ENCODE measurements at places on chromosomes 11 and 22.

- DNase-seq = no peak
These were observed 83.7 kb downstream of the IGLL1 start for GRCh38 chr22:23496445-23496833.

DNA sequence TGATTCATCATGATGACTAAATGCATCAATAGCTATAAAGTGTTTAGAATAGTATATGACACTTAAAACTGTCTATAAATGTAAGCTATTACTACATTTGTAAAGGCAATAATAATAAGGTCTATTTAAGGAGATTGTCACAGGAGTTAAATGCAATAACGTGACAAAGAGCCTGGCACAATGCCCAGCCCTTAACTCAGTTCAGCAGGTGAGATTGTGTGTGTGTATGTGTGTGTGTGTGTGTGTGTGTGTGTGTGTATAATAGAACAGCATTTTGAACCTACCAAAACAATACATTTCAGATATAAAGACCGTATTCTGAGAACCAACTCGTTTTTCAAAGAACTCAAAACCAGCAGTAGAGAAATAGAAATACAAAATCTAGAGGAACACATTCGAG lies 177.5 kb downstream of the MYO18B start:
- no peak for DNase-seq

DNA sequence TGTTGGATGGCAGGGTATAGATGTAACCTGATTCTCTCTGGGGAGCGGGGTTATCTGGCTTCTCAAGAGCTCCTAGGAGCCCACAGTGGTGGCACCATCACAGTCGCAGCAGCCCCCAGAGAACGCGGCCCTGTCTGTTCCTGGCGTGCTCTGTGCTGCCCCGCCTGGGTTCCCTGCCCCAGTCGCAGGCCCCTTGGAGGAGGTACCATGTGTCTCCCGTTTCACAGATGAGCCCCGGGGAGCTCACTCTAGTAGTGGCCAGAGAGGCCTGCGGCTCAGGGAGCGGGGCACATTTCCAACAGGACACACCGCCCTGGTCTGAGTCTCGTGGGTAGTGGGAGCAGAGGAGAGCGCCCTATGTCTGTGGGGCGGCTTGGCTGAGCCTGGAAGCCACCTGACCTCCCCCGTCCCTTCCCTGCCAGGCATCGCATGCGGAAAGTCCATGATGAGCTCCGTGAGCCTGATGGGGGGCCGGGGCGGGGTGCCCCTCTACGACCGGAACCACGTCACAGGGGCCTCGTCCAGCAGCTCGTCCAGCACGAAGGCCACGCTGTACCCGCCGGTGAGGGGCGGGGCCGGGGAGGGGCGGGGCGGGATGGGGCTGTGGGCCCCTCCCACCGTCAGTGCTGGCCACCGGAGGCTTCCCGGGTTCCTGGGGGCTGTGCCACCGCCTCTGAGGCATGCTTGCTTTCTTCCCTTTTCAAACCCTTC lies 21.0 kb upstream of the PPP6R3 start:
- no peak for DNase-seq

DNA sequence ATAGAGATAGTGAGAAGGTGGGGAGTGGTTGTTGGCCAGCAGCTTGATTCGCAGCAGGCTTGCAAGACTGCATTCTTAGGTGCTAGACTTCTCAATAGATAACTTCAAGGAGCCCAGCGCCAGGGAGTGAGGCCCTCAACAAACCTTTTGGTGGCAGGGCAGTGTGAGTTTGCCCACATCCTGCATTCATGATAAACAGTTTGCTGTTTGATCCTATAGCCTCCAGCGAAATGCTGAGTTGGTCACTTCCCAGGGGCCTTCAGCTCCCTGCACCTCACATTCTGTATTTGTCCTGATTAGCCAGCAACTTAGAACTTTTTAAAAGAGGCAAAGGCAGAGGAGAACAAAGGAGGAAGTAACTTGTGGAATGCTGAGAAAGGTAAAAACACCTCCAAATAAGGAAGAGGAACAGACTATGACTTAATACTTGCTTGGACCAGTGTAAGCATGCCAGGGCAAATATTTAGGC lies 25.1 kb downstream of the OR10A6 start:
- no peak for DNase-seq

GRCh38 chr11:12842933-12843636 lies 166.0 kb upstream of the RASSF10 start:
- DNase-seq = no peak

GRCh38 chr11:129973068-129973467 lies 29.6 kb downstream of the PRDM10 start:
- no peak for DNase-seq

GRCh38 chr22:49705216-49705971 lies 122.3 kb downstream of the BRD1 start:
- DNase-seq = no peak

GRCh38 chr11:24872186-24872585 lies 375.3 kb downstream of the LUZP2 start:
- DNase-seq = no peak

GRCh38 chr11:61828379-61828628 lies 204 bp downstream of the FADS2 start:
- DNase-seq = no peak

DNA sequence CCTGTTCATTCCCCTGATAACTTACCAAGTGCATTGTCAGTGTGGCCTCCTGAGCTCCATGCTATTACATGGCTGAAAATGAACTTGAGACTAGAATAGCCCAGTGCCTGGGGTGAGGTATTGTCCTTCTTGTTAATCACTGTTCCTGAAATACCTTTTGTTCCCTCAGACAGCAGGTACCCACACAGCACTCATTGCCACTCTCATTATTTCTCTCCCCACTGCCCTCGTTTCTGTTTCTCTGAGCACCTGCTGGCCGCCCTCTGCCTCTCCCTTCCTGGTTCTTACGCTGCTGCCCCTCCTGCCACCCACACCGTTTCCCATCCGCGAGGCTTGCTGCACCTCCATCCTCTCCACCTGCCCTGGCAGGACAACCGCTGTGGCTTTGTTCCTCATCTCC lies 36.9 kb upstream of the RAB1B start:
- DNase-seq = no peak

DNA sequence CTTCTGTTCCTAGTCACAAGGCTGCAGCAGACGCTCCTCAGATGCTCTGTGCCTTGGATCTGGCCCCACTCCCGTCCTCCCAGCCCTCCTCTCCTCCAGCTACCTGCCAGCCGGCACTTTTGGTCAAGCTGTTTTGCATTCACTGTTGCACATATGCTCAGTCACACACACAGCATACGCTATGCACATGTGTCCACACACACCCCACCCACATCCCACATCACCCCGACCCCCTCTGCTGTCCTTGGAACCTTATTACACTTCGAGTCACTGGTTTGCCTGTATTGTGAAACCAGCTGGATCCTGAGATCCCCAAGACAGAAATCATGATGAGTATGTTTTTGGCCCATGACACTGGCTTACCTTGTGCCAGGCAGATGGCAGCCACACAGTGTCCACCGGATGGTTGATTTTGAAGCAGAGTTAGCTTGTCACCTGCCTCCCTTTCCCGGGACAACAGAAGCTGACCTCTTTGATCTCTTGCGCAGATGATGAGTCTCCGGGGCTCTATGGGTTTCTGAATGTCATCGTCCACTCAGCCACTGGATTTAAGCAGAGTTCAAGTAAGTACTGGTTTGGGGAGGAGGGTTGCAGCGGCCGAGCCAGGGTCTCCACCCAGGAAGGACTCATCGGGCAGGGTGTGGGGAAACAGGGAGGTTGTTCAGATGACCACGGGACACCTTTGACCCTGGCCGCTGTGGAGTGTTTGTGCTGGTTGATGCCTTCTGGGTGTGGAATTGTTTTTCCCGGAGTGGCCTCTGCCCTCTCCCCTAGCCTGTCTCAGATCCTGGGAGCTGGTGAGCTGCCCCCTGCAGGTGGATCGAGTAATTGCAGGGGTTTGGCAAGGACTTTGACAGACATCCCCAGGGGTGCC lies 109.8 kb downstream of the BCR start:
- peak; percentile 48 for DNase-seq

DNA sequence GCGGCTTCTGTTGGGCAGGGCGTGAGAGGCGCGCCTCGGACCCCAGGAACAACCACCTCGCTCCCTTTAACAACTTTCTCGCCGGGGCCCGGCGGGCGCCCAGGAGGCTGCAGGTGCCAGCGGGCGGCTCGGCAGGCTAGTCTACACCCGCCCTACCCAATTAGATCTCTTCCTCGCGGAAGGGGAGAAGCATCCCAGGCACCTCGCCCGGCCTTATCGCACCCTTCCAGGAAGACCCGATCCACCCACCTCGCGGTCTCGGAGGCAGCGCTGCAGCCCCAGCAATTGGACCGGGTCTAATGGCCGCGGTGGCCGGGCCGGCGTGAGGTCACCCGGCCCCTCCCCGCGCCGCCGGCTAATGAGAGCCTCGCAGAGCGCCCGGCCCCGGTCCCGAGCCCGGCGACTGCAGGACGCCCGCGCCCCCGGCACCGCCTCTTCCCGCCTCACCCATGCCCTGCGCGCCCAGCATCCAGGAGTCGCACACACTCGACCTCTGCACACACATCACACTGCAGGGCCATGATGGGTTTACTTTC lies at the start of gene PLAAT3:
Gene PLAAT3 (minus strand): TSS at position 298 of the 536 bp plus-strand sequence. CDS start 419 bp downstream, outside the sequence.
- peak; percentile 16 for DNase-seq

GRCh38 chr11:115941481-115941993 lies 437.3 kb upstream of the CADM1 start:
- DNase-seq = no peak

DNA sequence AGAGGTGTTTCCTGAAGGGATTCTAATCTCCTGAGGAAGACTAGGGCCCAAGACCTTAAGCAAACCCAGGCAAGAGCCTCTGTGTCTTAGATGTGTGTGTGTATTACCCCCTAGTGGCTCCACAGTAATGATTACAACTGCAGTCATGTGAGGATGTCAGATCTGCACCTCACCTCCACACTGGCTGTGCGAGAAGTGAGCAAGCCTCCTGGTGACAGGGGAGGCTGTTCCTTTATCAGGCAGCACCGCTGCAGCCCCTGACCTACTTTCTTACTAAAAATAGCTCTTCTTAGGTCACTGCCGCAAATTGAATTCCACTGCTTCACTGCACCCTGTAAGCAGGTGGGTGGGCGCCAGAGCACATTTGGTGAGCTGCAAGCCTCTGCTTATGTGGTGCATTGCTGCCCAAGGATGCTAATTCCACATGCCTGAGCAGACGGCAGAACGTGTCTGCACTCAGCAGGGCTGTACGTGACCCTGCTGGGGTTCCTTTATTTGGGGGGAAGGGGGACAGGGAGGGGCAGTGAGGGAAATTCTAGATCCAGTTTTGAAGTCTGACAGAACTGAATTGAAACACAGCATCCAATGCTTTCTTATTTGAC lies 112.4 kb downstream of the KCNC1 start:
- DNase-seq = no peak

DNA sequence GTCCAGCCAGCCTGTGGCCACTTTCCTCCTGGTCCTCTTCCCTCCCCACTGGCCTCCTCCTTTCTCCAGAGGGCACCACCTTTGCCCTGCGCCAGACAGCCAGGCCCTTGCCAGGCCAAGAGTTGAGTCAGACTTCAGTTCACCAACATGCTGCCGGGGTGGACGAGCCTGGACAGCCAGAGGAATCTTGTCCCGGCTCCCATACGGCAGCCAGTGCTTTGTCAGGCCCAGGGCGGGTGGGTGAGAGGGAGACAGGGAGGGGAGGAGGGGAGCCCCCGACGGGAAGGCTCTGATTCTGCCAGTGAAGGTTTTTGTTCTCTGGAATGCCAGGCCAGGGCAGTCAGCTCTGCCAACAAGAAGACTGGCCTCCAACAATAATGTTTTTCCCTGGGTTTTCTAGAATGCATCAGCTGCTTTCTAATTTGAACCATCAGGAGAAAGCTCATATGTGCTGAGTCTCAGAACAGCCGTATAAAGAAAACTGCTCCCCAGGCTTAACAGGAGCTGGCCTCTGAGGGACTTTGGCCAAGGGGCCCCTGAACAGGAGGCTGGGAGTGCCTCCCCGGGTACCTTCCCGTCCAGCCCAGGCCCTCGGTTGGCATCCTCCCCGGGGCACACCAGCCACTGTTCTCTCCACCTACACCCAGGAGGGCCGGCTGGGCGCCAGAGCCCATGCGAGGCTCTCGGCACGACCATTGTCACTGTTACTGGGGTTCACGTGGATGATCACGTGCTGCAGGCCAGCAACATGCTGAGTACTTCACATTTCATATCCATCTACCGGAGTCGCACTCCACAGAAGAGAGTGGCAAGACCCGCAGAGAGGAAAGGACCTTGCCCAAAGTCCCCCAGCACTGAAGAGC lies 28.6 kb downstream of the LIF start:
- DNase-seq = no peak
